ENCODE measurements at places on chromosomes 5 and 9.

DNA sequence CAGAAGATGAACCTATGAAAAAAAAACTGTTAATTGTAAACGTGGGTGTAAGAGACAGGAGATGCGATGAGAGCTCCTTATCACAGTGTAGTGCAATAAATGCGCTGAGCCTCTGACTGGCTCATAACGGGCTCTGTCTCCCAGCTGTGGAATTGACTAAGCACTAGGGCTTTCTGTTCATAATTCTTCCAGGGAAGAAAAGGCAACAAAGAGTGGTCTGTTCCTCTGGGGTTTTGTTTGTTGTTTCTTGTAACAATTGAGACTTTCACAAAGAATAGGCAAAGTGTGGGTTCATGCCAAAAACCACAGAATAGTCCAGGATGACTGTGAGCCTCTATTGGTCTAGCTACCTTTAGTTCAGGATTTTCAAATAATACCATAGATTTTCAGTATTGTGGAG is 39.4 kb downstream of the UBE2QL1 start:
- no peak for DNase-seq

- peak; percentile 20 for DNase-seq
These were observed 104.9 kb upstream of the RUSC2 start for GRCh38 chr9:35385042-35385441.

DNA sequence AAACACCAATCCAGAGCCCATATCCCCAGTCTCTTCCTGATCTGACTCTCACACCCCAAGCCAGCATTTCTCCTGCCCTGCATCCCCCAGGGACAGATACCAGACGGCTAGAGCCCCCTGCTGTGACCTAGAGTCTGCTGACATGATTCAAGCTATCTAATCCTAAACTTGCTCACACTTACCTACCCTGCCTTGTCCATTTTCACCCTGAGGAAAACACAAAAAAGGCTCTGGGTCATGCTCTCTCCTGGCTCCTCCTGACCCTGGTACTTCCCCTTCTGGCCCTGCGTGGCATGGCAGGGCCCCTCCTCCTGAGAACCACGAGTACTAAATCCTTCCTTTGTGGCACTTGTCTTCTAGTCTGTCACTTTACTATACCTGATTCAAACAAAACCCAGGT is 2.8 kb upstream of the ARRDC1 start:
- DNase-seq: no peak

GRCh38 chr9:71822456-71822855 is 54.1 kb upstream of the CEMIP2 start:
- no peak for DNase-seq

DNA sequence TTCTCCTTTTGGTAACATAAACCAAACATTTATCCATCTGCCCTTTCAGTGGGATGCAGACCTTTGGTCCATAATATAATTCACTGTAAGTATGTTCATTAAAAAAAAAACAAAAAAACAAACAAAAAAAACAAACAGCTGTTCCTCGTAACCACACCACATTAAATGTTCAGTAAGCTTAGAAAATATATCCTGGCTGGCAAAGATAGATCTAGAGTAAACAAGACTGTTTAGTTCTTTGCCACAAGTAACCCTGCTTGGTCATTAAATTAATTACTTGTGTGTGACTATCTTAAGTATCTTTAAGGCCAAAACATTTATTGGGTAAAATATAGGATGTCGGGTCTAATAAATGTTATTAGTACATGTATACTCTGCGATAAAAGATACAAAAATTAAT is 1717.1 kb downstream of the EFNA5 start:
- no peak for DNase-seq

DNA sequence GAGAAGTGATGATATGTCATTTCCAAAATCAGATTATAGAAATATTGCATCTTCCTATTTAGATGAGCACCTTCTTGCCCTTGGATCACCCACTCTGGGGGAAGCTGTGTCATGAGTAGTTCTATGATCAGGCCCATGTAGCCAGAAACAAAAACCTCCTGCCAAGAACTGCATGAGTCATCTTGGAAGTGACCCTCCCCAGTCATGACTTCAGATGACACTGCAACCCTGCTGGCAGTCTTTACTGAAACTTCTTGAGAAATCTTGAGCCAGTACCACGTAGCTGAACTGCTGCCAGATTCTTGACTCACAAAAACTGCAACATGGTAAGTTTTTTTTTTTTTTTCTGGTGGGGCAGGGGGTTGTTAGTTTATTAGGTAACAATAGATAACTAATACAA is 439.6 kb upstream of the PTGER4 start:
- no peak for DNase-seq

DNA sequence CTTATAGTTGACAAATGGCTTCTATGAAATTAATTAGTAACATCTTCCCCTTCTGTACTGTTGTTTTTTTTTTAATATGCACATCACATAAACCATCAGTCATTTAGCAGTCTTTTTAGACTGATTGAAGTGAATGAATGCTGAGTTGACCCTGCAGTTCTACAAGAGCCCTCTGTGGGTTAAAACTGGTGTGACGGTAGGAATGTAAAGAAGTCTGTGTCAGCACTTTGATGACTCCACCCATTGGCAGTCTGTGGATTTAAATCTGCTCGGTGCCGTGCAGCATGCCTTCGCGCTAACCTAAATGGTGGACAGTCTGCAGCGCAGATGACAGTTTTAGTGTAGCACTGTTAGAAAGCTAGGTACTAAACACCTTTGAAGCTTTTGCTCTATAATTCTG is 3.1 kb downstream of the GTF3C4 start:
- peak; percentile 44 for DNase-seq

DNA sequence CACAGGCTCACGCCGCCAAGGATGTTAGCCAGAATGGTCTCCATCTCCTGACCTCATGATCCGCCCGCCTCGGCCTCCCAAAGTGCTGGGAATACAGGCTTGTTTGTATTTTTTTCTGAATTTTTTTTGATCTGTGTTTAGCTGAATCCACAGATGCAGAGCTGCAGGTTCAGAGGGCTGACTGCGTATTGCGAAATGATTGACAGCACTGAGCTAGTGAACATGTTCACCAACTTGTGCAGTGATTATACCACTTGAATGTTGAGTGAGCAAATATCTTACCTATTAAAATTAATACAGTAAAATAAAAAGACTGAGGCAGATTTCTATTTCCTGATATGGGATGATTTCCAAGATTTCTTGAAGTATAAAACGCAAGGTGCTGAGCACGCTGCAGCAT is 123.1 kb upstream of the PHYKPL start:
- DNase-seq: no peak

- no peak for DNase-seq
These were observed 3.9 kb upstream of the SLC26A2 start for GRCh38 chr5:149956685-149957084.

DNA sequence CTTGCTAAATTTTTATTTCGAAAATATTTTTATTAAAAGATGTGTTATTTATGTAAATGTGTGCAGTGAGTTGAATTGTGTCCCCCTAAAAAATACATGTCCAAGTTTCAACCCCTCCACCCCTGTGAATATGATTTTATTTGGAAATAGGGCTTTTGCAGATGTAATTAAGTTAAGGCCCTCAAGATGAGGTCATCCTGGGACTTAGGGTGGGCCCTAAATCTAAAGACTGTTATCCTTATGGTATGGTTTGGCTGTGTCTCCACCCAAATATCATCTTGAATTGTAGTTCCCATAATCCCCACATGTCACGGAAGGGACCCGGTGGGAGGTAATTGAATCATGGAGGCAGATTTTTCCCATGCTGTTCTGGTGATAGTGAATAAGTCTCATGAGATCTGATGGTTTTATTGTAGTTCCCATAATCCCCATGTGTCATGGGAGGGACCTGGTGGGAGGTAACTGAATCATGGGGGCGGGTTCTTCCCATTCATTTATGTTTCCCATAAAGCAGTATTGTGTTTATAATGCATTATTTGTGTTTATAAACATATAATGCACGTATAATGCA is 1.5 kb upstream of the TMED7 start:
- DNase-seq: no peak

- DNase-seq: no peak
These were observed 1147.7 kb upstream of the WWC1 start for GRCh38 chr5:167143716-167144115.

DNA sequence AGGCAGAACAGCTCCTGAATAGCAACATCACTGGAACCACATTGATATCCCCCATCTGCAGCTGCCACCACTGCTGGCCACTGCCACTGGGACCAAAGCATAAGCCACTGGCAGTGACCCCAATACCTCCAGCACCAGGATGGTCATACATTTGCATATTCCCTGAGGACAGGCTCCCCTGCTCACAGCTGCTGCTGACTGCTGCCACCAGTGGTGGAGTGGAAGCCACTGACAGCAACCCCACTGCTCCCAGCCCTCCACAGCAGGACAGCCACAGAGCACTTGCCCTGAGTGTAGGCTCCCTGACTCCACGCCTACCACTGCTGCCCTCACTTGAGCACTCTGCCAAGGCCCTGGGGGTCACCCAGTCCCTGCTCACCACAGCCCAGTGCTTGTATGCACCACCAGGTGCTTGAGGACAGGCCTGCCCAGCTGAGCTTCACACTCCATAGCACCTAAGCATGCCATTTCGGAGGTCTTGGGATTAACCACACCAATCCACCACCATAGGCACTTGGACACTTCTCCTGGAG is 327.4 kb upstream of the RPS23 start:
- DNase-seq: no peak

- DNase-seq: peak; percentile 24
These were observed 65.5 kb upstream of the ABCA1 start for GRCh38 chr9:104993291-104993963.

- DNase-seq: no peak
These were observed 23.9 kb downstream of the TPPP start for GRCh38 chr5:669111-669841.

DNA sequence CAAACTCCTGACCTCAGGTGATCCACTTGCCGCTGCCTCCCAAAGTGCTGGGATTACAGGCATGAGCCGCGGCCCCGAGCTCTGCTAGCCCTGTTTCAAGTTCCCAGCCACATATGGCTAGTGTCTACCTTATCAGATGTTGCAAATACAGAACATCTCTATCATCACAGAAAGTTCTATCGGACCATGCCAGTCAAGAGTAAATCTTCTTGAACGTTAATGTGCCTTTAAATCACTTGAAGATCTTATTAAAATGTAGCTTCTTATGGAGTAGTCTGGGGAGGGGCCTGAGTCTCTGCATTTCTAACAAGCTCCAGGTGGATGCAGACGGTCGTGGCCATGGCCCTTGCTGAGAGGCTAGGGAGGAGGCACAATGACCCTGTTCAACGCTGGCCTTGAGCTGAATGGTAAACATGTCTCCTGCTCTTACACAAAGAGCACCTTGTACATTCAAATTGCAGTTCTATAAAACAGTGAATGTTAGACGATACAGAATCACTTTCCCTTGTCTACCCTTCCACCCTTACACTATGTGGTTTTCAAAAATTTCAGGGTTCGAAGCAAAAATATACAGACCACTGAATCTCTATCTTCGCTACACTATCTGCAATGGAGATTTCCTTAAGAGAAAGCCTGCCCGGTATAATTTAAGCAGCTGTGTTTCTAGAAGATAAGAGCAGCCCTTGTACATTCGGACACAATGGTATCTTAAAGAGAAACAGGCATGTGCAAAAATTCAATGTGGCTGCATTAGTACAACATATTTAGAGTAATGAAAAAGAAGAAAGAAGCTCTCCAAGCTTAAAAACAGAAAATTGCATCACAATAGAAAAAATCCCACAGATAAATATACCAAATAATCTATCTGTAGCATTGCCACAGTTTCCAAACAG is 114.1 kb downstream of the FRMD3 start:
- DNase-seq: no peak

DNA sequence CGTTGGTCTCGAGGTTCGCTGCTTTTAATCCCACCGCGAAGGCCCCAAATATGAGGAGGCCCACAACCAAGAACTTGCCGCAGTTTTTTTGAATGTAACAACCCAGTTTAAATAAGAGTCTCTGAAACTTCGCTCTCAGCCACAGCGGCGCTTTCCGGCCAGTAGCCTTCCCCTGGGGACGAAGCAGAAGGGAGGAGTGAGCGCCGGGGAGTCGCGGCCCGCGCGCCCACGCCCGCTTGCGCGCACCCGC is 10.4 kb downstream of the PTCH1 start:
- no peak for DNase-seq

- DNase-seq: peak; percentile 5
These were observed 933.6 kb downstream of the CDH12 start for GRCh38 chr5:21919414-21920022.

GRCh38 chr9:121556082-121556481 is 56.4 kb upstream of the GGTA1 start:
- DNase-seq: no peak

Measured in fibroblast of skin of left biceps (primary cell).